Prostate gland (tissue), 2 donors: ENCODE measurements at places on chromosomes 2 and 18. TPM values are rescaled to one million over a fixed set of nuclear protein-coding genes. Genes with fewer than 3 reads are reported as not detected.

MBD2 gene
- total RNA-seq = 33.3 TPM

SCYGR8 gene
- total RNA-seq = not detected

CPS1 gene
- 15.8 TPM for total RNA-seq

PMAIP1 gene
- 2.1 TPM for total RNA-seq

REEP1 gene
- total RNA-seq = 224 TPM

NLRC4 gene
- 1.1 TPM for total RNA-seq

SKOR2 gene
- total RNA-seq = 1.1 TPM

GNLY gene
- 0.36 TPM for total RNA-seq

GRCh38 chr2:5969303-5969702 lies 277.1 kb downstream of the SOX11 start:
- no peak for DNase-seq

DNA sequence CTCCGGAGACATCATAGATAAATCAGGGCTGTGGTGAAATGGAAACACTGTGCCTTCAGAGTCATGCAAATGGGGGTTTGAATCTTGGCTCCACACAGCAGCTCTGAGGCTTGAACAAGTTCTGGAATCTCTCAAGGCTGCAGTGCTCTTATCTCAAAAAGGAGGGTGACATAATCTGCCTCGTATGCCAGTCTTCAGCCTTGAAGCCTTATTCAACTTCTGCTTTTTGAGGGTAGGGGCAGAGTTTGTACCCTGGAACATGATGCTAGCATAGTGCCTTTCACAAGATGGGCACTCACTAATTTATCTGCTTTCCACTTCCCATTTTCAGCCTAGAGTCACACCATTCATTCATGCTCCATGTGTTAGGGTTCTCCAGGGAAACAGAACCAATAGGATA lies 42.3 kb downstream of the GATA6 start:
- no peak for DNase-seq

DNA sequence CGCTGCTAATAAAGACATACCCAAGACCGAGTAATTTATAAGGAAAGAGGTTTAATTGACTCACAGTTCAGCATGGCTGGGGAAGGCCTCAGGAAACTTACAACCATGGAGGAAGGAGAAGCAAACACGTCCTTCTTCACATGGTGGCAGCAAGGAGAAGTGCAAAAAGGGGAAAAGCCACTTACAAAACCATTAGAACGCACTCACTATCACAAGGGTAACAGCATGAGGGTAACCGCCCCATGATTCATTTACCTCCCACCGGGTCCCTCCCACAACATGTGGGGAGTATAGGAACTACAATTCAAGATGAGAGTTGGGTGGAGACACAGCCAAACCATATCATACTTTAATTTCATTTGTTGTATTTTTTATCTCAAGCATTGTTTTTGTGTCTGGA lies 67.5 kb downstream of the ATP9B start:
- no peak for DNase-seq

DNA sequence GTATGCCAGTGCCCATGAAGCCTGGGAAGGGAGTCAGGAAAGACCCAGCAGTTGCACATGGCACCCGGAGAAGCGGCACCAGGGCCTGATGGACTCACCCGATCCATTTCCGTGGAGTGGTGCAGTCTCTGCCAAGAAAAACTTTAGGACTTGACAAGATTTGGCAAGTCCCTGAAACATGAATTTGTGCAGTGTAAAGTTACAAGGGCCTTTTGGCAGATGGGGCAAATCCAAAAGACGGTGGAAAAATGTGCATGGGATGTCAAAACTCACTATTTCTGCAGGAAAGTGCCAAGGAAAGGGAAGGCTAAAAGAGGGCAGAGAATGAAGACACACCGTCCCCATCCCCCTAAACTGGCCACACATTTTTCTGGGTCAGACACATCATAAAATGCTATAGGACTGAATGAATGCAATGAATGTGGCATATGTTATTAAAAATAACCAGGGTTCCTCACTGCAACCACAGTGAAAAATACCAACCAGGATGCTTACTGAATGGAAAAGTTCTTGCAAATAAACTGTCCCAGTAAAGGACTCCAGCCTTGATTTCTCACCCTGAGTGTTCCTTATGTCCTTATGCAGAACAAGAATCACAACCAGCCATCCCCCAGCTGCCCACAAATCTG lies 173.5 kb upstream of the SIX2 start:
- DNase-seq = no peak

GRCh38 chr2:69386360-69386759 lies 667 bp downstream of the GFPT1 start:
- no peak for DNase-seq

DNA sequence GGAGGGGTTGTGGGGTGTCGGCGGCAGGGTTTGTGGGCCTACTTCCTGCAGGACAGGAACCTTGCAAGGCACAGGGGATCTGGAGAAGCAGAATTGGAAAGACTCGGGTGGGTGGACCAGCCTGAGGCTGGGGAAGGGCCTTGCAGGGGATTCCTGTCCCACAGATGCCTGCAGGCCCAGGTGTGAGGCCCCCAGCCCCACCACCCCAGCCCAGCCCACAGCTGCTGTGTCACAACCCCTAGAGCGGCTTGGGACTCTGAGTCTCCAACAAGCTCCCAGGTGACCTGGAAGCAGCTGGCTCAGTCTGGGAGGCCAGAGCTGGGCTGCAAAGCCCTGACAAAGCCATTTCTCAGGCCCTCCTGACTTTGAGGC lies 93.1 kb downstream of the ZFP36L2 start:
- DNase-seq = no peak

GRCh38 chr2:33314541-33314940 lies 161.9 kb upstream of the RASGRP3 start:
- no peak for DNase-seq

DNA sequence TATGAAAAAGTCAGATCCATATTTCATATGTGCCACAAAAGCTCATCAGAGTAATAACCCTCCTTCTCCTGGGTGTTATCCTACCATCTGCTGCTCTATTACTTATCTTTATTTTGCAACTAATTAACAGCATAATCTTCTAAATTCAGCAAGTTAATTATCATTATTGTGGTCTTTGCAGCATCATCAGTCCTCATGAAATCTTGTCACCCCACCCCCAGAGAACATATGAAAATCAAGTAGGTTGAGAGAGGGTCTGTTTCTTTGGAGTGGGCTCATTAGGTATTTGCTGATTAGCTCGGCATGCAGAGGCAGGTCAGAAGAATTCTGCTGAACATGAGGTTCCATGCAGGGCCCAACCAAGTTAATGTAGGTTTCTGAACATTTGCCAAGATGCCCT lies 64.8 kb downstream of the ATF2 start:
- no peak for DNase-seq

DNA sequence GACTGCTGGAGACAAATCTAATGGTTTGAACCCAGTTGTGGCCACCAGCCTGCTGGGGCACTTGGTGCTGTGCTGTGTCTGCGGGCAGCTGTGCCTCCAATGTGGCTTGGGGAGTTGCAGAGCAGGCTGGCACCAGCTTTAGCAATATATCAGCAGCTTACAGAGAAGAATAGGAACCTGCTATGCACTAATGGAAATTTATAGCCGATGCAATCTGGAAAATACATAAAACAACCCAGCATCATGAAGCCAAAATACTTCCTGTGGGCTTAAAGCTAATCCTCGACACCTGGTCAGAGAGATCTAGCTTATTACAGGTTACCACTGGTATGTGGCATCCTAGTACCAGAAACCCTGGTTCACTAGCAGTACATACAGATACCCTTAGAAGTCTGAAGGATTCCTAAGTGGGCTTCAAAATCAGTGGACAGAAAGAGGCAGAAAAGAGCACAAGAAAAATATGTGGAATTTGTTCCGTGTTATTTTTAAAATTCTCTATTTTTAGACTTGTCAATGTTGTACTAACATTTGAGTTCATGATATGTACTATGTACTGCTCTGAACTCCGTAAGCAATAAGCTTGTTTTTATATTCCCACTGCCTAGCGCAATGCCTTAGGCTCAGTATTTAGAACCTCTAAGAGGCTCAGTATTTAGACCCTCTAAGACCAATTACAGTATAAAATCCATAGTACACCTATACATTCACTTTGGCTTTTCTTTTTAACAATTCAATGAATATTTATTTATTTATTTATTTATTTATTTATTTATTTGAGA lies 194.7 kb downstream of the UXS1 start:
- no peak for DNase-seq

GRCh38 chr2:99448556-99448955 lies 41.3 kb downstream of the REV1 start:
- no peak for DNase-seq

GRCh38 chr2:219284501-219285372 lies 5.6 kb downstream of the DNAJB2 start:
- no peak for DNase-seq

DNA sequence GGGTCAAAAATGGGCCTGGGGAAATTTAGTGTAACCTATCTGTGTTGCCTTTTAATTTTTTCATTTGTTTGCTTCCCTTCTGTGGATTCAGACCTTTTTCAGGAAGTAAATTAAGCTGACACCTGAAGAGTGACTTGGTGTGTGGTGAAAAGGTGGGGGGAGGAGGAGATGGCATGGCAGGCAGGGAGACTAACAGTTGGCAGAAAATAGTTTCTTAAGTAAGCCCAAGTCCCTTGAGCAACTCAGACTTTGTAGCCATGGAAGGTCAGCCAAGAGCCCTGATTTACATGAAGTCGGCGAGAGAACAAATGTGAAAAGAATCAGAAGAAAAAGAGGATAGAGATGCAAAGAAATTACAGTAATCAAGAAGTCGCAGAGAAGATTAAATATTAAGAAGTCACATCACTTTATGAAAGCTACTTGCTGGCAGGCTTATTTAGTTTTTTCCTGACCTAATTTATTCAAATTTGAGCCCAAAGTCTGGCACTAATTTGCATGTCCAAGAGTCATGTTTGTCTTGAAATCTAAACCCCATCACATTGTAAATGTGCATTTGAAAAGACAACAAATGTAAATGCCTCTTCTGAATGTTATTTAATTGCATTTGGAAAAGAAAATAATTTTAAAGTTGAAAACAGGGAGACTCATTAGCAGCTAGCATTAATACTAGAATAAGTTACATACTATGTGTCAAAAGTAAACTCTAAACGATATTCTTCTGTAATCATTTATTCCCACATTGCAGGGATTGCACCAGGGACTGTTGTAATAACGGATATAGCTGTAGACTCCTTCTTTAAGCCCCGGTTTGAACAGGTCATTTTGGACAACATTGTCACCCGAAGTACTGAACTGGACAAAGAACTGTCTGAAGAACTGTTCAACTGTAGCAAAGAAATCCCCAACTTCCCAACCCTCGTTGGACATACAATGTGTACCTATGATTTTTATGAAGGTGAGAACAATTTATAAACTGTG lies 19.3 kb downstream of the UPP2 start:
- no peak for DNase-seq

GRCh38 chr18:62631173-62631572 lies 84.2 kb upstream of the PHLPP1 start:
- DNase-seq = no peak

- DNase-seq = no peak
These were observed 411.6 kb downstream of the ZNF521 start for GRCh38 chr18:24940416-24940815.

DNA sequence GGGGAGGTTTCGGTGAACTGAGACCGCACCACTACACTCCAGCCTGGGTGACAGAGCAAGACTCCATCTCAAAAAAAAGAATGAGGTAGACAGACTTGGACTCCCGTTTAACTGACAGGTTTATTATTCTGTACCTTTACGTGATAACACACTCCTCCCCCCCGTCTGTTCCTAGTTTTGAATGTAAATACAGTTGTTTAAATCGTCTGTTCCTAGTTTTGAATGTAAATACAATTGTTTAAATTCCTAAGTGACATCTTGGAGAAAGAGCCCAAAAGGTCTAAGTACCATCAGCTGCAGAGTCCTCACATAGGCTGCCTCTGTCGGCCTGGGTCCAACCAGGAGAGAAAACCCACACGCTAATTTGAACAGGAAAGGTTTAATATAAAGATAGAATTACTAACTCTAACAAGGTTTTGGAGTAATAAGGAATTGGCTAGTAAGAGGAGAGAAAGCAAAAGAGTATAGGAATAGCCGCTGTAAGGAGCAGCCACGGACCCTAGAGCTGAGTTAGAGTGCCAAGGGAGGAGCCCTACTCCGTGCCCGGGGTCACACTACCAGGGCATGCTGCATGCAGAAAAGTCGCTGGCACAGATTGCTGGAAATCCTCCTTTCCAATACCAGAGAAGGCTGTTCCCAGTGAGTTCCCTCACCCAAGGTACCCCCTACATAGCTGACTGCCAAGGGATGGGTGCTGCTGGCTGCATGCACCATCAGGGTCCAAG lies 83.5 kb upstream of the RANBP2 start:
- DNase-seq = no peak

- no peak for DNase-seq
These were observed 3.0 kb upstream of the GAREM2 start for GRCh38 chr2:26169681-26170414.

DNA sequence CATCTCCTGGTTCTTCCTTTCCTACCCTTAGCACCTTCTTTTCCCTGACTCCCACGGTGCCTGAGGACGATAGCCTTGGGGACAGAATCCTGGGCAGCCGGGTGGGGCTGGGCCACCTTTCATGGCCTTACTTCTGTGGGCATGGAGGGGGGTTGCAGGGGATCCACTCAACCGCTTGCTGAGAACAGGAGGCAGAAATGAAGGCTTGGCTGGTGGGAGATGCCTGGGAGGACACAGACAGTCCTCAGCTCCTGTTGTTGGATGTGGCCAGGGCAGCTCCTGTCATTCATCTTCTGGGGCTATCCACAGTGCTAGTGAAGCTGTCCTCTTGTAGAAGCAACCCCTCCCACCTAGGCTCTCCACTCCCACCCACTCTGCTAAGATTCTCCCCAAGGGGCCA lies 95.5 kb upstream of the CELF4 start:
- peak; percentile 2 for DNase-seq

GRCh38 chr2:164706522-164706921 lies 85.2 kb upstream of the GRB14 start:
- no peak for DNase-seq
